ENCODE measurements at places on chromosomes 12 and 14.

GRCh38 chr14:106691601-106692291 lies 1165.4 kb downstream of the TMEM121 start:
- DNase-seq = no peak

- DNase-seq = no peak
Measured at GRCh38 chr14:36570065-36570464, 12.3 kb downstream of the NKX2-8 start.

- no peak for DNase-seq
Measured at GRCh38 chr14:70934084-70934483, 26.8 kb downstream of the PCNX1 start.

- DNase-seq = no peak
Measured at GRCh38 chr12:81347404-81347803, 269.5 kb downstream of the ACSS3 start.

DNA sequence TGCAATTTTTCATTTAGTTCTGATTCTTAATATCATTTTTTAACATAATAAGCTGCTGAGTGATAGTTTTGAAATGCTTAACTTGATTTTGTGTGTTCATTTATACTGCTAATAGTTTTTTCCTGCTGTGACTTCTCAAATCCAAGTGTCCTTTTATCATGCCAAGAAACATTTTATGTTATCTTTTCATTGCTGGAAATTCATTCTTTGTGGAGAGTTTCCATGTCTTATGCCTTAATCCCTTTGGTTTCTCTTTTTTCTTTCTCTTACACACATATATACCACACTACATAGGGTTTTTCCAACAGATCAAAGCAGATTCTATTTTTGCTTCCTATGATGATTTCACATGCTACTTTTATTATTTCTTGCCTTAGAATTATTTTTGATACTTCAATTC lies 981.1 kb downstream of the SLC6A15 start:
- DNase-seq = no peak

GRCh38 chr12:49953151-49953550 lies 2.6 kb downstream of the AQP2 start:
- no peak for DNase-seq

GRCh38 chr12:97167598-97167997 lies 260.5 kb downstream of the NEDD1 start:
- DNase-seq = no peak

DNA sequence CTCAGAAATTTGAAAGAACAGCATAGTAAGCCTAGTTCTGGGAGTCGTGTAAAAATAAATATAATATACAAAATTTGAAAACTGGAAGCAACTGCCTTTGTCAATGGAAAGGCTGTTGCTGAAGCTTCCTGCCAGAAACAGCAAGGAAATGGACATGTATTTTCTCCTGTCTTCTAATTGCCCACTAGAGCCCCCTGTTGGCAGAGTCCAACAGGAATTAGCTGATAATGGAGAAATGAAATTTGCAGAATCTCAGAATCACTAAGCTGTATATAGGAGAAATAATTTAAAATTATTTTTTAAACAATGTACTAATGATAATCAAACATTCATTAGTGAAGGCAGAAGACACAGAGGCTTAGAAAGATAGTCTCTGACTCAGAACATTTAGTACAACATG lies 414.8 kb downstream of the SLC6A15 start:
- no peak for DNase-seq

- no peak for DNase-seq
Measured at GRCh38 chr12:19547271-19547671, 108.0 kb downstream of the AEBP2 start.

GRCh38 chr12:132079200-132079599 lies 64.9 kb downstream of the DDX51 start:
- no peak for DNase-seq

DNA sequence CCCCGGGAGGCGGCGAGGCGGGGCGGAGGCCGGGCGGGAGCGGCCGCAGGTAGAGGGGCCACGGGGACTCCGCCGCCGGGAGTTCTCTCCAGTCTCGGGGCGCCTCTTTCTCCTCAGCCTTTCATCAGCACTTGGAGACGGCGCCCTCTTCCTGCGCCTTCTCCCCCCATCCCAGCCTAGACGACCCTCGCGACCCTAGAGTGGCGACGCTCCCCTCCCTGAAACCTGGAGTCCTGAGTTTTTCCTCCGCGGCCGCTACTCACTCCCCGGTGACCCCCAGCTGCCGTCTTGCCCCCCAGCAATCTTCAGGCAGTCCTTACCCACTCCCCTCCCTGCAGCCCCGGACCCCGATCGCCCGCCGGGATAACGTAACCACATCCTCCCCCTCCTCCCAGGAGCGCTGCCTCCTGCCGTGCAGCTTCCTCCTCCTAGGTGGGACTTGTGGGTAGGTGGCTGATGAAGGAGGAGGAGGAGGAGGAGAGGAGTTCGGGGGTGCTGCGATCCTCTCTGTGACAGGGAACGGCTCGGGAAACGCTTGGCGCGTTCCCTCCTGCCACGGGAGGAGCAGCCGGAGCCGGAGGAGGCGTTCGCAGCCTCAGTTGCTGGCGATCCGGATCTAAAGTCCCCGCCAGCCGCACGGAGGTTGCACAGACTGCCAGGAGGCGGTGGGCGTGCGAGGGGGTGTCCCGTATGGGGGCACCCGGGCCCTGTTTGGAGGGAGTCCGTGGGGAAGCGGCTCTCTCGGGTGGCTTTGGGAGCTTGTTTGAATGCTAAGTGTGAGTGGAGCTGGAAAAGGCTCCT lies 891 bp downstream of the PLEKHA5 start:
- DNase-seq = no peak

GRCh38 chr12:110253176-110253575 lies 27.9 kb upstream of the ATP2A2 start:
- no peak for DNase-seq

GRCh38 chr14:102591372-102591943 lies 991 bp upstream of the RCOR1 start:
- no peak for DNase-seq

GRCh38 chr14:88562532-88562830 lies 356 bp upstream of the ZC3H14 start:
- no peak for DNase-seq

DNA sequence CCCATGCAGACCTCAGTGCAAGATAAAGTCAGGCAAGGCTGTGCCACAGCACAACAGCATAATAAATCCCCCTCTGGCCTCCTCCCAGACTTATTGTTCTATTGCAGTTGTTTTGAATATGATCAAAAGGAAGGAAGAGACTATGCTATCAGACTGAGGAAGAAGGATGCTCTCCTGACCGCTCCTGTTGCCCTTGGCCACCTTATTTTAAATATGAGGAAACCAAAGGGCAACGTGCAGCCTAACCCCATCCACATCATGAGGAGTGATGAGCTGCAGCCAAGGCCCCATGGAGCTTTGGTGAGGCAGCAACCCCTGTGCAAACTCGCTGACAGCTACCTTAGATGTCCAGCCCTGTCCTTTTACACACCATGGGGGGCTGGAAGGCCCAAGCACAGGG lies 291.7 kb downstream of the ZFP36L1 start:
- no peak for DNase-seq

DNA sequence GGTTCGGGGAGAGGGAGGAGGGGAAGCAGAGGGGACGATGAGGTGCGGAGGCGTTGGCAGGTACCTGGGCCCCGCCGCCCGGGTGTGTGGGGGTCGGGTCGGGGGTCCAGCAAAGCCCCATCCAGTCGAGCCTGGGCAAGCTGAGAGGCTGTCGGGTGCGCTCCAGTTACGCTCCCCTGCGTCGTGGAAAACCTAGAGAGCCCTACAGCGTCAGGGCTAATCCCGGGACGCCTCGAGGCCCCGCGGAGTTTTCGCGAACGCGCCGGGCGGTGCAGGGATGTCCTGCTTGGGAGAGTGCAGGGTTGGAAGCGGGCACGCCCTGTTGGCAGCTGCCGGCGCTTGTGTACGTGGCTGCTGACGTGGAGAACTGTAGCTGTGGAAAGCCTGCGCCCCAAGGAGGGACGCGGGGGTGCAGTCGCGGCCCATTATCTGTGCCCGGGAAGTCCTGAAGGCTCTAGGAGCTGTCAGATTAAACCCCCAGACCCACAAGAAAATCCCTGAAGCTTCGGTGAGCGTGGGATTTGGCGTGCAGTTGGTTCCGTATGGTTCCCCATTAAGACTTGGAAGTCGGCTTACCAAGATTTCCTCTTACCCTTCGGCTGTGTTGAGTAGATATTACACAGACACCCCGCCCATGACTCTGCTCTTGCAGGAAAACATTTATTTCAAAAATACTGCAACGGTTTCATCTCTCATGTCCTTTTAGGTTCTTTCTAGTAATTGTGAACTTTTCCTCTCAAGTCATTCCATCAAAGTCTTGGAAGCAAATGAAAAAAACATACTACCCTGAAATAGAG lies 11.3 kb upstream of the SLC38A2 start:
- DNase-seq = no peak

- no peak for DNase-seq
Measured at GRCh38 chr12:119803381-119803791, 73.7 kb downstream of the CIT start.

DNA sequence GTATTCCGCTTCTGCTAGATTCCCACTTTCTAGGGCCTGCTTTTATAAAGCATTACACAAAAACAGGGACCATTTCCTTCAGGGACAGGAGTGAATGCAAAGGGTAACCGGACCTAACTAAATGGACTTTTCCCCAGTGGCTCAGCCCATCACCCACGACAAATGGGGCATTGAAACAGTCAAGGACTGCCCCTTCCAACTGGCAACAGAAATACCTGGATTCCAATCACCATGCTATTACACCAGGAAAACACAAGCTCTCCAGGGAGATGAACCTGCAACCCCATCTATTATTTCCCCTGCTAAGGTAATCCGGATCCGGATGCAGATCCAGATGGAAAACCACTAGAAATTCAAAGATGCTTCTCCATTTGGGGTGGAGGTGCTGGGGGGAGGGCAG lies 1.0 kb downstream of the MPHOSPH9 start:
- no peak for DNase-seq

DNA sequence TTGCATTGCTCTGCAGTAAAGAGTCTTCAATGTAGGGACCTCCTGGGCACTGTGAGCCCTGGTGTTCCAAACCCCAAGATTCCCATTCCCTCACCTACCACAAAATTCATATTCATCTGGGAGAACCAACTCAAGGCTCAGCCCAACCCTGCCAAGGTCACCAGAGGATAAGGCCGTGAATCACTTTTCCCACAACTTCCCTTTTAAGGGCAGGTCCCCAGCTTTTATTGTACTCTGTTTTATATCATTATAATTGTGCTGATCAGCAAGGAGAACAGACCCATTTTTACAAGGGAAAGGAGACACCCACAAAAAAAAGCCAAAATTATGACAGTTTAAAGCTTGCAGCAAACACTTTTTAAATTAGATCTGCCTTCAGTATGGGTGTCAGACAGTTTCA lies 363.0 kb upstream of the FKBP4 start:
- DNase-seq = no peak

DNA sequence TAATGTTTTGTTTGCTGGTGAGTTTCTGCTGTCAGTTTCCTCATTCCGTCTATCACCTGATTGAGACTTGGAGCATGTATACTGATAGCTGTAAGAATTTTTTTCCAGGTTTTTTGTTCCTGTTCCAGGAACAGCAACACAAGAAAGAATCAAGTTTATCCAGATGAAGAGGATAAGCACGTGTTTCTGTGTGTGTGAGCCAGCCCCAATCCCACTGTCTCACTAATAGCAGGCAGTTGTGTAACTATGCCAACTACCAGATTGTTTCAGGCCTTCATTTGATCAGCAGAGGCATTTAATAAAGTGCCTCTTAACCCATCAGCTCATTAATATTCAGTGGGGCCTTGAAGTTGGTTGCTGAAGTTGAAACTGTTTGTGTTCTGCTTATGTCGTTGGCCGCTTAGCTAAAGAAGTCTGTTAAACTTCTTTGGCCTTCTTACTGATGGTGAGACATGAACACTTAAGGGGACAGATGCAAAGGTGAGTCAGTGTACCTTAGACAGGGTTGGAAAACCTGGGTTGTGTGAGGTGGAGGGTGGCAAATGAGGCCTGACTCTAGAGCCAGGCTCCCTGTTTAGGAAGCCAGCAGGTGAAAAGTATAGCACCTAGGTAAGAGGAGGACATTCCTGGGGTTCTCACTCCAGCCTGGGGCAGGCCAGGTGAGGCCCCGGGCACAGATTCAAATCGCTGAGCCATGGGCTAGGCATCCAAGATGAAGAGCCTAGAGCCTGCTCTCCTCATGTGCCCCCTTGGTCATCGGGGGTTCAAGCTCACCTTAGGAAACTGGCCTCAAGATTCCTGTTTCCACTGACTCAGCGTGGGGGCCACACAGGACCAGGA lies 3.7 kb downstream of the ANKRD13A start:
- DNase-seq = no peak

- DNase-seq = no peak
Measured at GRCh38 chr12:14157088-14157747, 175.8 kb upstream of the GRIN2B start.

- DNase-seq = no peak
Measured at GRCh38 chr14:70665448-70666360, 24.0 kb downstream of the TTC9 start.

DNA sequence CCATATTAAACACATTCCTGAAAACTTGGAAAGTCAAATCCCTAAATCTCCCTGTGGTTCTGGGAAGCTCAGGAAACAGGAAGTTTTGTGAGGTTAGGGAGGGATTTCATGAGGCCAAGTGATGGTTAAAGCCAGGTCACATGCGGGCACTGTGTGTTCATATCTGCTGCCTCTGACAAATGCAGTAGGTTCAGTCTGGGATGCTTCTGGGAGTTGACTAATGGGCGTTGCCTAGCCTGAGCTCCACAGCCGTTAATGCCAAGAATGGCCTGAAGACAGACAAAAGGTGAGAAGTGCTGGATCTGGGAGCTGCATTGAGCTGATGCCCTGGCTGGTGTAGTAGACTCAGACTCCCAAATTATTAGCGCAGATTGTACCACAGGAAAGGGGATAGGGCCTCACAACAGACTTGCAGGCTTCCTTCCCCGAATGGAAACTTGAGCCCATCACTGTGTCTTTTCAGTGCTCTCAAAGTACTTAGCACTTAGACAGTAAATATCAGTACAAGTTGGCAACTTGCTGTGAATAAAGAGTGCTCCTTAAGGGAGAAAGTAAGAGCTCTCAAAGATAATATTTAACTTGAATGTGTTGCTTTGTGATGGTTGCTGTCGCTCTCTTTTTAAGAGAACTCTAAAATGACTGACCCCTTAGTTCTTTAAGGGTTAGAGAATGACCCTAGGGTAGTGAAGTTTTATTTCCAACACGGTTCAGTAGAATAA lies 17.3 kb downstream of the GSG1 start:
- no peak for DNase-seq

DNA sequence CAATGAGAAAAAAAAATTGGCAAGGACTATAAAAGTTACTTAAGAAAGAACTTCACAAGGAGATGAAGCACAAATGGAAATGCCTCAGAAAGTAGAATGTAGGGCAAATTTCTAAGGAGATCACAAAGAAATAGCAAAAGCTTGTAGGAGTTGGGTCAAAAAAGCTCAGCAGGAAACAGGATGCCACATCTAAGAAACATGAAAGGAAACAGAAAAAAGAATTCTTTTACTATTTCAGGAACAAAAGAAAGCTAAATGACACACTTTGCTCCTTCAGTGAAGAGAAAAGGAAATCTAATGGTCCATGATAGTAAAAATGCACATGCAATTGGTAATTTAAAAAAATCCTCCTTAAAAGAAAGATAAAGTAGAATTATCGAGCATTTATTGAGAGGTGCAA lies 452.1 kb upstream of the GARIN6 start:
- no peak for DNase-seq
